ENCODE measurements at places on chromosomes 1 and 21.

DNA sequence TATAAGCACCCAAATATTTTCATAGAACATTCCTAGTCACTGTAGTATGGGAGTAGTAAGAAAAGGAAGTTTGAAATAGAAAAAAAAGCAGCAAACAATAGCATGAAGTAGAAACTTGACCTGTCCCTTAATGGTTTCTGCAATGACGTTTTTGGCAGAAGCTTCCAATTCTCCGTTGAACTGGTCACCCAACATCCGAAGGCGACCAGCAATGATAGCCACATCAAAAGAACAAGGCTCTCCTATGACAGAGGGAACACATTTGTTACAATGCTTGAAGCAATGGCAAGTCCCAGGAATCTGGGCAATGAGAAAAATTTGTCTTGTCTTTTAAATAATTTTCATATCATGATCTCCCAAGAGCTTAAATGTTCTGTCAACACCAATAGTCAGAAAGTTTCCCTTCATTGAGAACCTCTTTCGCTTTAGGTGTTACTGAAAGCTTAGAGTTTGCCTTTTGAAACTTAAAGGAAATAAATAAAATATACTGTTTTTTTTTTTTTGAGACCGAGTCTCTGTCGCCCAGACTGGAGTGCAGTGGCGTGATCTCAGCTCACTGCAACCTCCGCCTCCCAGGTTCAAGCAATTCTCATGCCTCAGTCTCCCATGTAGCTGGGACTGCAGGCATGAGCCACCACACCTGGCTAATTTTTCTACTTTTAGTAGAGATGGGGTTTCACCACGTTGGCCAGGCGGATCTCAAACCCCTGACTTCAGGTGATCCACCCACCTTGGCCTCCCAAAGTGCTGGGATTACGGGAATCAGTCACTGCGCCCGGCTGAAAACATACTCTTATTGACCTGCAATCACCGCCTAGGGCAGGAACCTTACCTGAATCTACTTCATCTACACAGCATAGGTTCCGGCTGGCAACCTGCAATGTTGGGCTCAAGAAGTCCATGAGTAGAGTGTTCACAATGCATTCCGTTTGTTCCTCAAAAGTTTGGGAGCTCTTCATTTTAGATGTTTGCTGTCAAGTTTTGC, 672 bp downstream of the BCL2L15 start:
- DNase-seq: no peak

DNA sequence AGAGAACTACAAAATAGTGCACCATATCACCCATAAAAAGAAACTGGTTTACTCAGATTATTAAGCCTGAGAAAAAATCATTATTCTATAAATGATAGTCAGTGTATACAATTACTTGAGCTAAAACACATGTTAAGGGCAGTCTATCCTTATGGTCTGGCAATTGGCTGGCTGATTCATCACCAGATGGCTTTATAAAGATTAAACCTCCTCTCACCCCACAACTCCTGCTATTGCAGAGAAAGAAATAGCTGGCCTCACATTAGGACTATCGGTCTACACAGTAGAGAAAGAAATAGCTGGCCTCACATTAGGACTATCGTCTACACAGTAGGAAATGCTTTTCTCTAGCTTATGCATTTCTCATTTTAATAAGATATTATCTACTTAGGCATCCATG, 21.2 kb downstream of the CEP170 start:
- no peak for DNase-seq

DNA sequence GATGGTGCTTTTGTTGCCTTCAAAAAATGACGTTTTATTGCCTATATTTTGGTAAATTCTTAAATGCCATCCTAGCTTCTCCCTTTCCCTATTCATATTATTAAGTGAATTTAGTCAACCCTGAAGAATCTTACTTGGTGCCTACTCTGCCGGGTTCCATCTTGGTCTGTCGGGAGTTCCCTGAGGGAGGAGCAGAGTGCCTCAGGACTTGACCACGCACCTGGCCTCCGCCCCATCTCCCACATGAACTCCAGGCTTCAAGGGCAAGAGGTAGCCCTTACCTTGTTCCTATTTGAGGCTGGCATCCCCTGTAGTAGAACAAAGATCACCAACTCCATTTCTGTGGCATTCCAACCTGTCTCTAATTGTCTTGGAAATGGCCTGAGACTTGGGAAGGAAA, 21.5 kb downstream of the VANGL2 start:
- no peak for DNase-seq

DNA sequence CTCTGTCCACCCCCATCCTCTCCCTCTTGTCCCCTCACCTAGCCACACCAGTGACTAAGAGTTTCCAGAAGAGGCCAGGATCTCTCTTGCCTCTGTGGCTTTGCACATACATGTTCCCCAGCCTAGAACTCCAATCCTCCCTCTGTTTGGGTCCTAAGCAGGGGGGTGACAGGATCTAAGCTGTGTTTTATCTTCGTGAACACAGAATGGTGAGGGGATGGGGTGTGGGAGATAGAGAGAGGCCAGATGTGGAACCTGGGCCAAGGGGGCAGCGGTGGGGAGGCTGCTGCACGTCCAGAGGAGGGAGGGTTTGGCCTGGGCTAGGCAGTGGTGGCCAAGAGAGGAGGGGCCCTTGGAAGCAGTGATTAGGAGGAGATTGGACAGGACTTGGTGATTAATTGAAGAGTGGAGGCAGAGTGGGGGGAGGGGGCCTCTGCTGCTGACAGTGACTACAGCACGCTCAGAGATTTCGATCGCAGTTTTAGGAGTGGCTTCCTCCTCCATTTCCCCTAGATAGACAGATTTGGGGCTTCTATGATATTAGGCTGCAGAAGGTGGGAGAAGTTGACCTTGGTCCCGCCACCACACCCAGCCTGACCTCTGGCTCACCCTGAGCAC, 17.1 kb upstream of the ADGRB2 start:
- no peak for DNase-seq

GRCh38 chr1:152533327-152533938, 19.2 kb downstream of the CRCT1 start:
- DNase-seq: peak; percentile 18

Measured in COR-L47 (cell line).